ENCODE measurements at places on chromosomes 5 and 9. TPM values are rescaled to one million over a fixed set of nuclear protein-coding genes. Genes with fewer than 3 reads are reported as not detected.

The FOXD4L4 gene
- 0.26 TPM for total RNA-seq

The ADGRD2 gene
- total RNA-seq: not detected

The CER1 gene
- total RNA-seq: not detected

The SPATA24 gene
- total RNA-seq: 7.4 TPM

The NADK2 gene
- 24.4 TPM for total RNA-seq

The TXNDC8 gene
- total RNA-seq: not detected

The KCNV2 gene
- total RNA-seq: not detected

The FUBP3 gene
- 36.2 TPM for total RNA-seq

The GZMA gene
- total RNA-seq: not detected

The CDH9 gene
- total RNA-seq: not detected

The TEX48 gene
- not detected for total RNA-seq

The SOWAHA gene
- total RNA-seq: 0.17 TPM

The IL7R gene
- 67.9 TPM for total RNA-seq

The BARHL1 gene
- total RNA-seq: not detected

The RPP25L gene
- total RNA-seq: 34.3 TPM

The CLIC3 gene
- total RNA-seq: 3.5 TPM

The NINJ1 gene
- 59.9 TPM for total RNA-seq

The ADAMTS6 gene
- 48.3 TPM for total RNA-seq

The TICAM2 gene
- 8.8 TPM for total RNA-seq

The NRG2 gene
- 0.51 TPM for total RNA-seq

The TRMO gene
- 16.4 TPM for total RNA-seq

The EIF4EBP3 gene
- 1.8 TPM for total RNA-seq

The SPATA31A3 gene
- not detected for total RNA-seq

The PCDHAC2 gene
- 2.6 TPM for total RNA-seq

The FGFR4 gene
- 13.6 TPM for total RNA-seq

The SLC46A2 gene
- not detected for total RNA-seq

The C9orf78 gene
- 39.8 TPM for total RNA-seq

The ORM2 gene
- not detected for total RNA-seq

The GLIPR2 gene
- 47.8 TPM for total RNA-seq

The SLC6A7 gene
- total RNA-seq: not detected

The C5 gene
- total RNA-seq: 7.3 TPM

The PRR16 gene
- 7.3 TPM for total RNA-seq

The MEGF10 gene
- total RNA-seq: under 0.01 TPM

The ELOVL7 gene
- total RNA-seq: under 0.01 TPM

The NOXA1 gene
- 0.77 TPM for total RNA-seq

The RLN1 gene
- total RNA-seq: not detected

The OR1K1 gene
- not detected for total RNA-seq

The CCNJL gene
- total RNA-seq: not detected

The CD72 gene
- 1.0 TPM for total RNA-seq

The PCDHA4 gene
- 1.2 TPM for total RNA-seq

The GRM6 gene
- not detected for total RNA-seq

The GPRIN1 gene
- 6.3 TPM for total RNA-seq

The SPINK5 gene
- not detected for total RNA-seq

The SPACA9 gene
- 3.1 TPM for total RNA-seq

The GCNT4 gene
- total RNA-seq: 1.8 TPM
